ENCODE measurements at places on chromosomes 11 and 22.

DNA sequence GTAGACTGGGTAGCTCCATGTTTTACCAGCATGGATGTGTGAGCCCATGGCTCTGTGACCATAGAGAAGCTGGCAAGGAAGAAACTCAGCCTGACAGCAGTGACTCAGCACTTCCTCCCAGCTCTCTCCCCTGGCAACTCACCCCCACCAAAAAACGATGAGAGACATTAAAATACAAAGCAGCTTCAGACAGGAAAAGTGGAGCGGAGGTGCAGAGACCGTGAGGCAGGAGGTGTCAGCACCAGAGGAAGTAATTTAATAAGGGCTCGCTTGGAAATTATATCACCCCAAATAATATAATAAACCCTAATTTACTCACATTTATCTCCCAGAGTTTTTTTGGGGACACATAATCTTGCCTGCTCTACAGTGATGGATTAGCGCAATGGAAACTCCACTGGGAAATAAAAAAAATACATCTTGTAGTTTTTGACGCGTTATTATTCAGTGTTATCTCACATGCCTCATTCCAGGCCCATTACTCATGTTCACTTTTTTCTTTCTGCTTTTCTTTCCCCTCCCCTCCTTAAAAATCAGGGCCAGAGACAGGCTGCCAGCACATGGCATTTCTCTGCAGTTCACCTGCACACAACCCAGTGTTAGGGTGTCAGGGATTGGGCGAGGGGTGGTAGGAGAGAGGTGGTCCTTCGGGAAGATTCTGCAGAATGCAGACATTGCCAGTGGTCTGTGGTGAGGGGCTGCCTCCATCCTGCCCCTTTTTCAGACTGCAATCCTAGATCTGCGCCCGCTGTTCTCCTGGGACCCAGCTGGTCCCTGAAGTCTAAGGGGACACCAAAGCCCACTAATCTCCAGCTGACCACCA lies 170.8 kb downstream of the BUD13 start:
- no peaks in the 10 kb centered on the region for H3K27me3 ChIP-seq
- H3K4me3 ChIP-seq, result no peak overlapping the region
- no peaks in the 10 kb centered on the region for H3K4me1 ChIP-seq

GRCh38 chr11:121652971-121653370 lies 200.2 kb upstream of the SORL1-AS1 start:
- no peaks in the 10 kb centered on the region for H3K36me3 ChIP-seq
- H3K27me3 ChIP-seq, result no peaks in the 10 kb centered on the region
- no peak overlapping the region for H3K4me3 ChIP-seq
- no peak overlapping the region for H3K27ac ChIP-seq
- H3K4me1 ChIP-seq, result peaks cover 12% of the 10 kb centered on the region

DNA sequence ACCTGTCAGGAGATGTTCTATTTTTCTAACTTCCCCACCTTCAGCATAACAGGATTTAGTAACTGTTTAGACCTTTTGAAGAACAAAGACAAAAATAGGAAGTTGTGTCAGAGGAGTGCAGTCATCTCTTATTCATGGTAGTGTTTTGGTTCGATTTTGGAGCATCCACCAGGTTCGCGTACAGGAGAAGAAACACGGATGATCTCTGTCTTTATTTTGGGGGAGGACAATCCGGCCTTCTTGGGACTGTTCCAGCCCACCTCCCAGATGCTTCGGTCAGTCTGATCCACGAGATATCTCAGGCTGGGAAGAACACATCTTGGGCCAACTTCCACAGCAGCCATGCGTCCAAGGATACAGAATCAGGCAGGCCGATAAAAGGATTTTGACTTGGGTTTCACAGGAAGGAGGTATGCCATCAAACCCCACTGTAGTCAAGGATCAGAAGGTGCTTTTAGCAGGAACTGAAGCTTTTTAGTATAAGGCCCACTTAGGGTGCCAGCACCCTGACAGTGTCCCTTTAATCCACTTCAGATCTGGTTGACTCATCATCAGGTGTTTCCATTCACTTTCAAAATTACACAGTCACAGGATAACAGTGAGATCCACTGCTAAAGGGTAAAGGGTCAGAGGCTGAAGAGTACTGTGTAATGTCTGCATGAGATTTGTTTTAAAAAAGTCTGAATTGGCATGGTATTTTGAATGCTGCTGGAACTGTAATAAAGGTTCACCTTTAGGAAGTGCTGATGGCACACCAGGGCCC lies 16.5 kb downstream of the PATZ1 start:
- no peak overlapping the region for H3K27ac ChIP-seq
- DNase-seq, result no peak
- no peak overlapping the region for H3K4me3 ChIP-seq
- no peaks in the 10 kb centered on the region for H3K27me3 ChIP-seq

- peak overlapping the region; percentile 88 for H3K4me3 ChIP-seq
- peaks cover 28% of the 10 kb centered on the region for H3K4me1 ChIP-seq
- DNase-seq, result peak; percentile 79
- peaks cover 38% of the 10 kb centered on the region for H3K36me3 ChIP-seq
- peak overlapping the region; percentile 94 for H3K27ac ChIP-seq
These were observed 467 bp downstream of the EPS8L2 start for GRCh38 chr11:706439-706956.

DNA sequence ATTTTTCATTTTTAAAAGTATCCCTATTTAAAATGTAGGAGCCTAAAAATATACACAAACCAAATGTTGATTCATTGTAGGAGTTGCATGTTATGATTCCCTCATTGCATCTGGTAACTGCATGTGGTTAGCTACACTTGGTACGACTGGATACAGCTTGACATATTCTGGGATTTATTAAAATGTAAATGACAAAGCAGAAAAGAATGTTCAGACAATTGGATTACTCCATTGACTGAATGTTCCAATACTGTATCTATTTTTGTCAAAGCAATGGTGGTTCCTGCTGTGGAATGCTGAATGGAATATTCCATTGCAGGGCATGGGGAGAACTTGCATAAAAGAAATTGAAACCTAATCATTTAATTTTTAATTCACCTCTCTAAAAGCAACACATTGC lies 30.8 kb downstream of the BLID start:
- DNase-seq, result no peak
- H3K4me1 ChIP-seq, result peaks cover 21% of the 10 kb centered on the region

DNA sequence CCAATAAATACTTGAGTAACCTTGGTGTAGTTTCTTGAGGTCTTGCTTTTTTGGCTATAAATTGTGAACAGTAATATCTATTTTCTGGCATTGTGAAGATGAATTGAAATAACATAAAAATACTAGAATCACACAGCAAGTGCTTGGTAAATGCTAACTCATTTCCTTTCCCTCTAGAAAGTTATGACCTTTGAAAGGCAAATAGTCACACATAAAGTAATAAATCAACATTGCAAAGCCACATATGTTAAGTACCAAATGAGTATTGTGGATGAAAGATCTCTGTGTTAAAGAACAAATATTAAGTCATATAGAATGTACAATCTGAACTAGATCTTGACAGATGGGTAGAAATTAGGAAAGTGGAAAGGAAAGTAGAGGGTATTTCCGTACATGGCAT lies 559.6 kb upstream of the CCDC90B start:
- no peaks in the 10 kb centered on the region for H3K36me3 ChIP-seq
- no peak overlapping the region for H3K4me3 ChIP-seq
- no peaks in the 10 kb centered on the region for H3K27me3 ChIP-seq
- no peak for DNase-seq

DNA sequence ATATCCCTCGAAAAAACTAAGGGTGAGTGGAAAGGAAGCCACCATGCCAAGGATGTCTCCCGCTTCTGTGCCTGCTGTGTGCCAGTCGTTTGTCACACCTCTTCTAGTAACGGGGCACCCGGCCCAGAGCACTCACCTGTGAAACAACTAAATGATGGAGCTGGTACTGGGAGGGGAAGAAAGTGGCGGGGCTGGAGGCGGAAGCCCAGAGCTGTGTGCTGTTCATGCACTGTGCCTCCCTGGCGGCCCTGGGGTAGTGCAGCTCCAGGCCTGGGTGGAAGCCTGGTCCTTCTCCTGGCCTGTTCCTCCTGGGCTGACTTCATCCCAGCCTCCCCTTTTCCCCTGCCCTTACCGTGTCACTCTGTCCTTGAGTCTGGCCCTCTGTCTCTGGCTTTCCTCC lies 130.2 kb downstream of the CEP164 start:
- H3K27ac ChIP-seq, result no peak overlapping the region
- H3K4me3 ChIP-seq, result no peak overlapping the region
- H3K36me3 ChIP-seq, result no peaks in the 10 kb centered on the region
- no peaks in the 10 kb centered on the region for H3K27me3 ChIP-seq
- H3K4me1 ChIP-seq, result no peaks in the 10 kb centered on the region

DNA sequence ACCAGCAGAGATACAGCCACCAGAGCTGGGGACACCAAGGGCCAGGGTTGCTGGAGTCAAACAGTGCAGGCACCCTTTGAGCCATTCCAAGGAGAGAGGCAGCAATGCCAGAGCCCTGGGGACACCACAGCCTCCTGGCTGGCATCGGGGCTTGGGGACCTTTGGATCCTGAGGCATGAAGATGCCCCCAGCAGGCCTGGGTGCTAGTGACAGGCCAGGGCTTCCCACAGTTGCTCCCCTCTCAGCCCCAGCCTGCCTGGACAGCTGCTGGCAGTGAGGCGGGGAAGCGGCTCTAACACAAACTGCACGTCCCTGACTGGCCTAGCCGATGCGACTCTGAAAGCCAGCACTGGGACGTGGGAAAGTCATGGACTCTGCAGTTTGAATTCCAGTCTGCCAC lies 2.7 kb downstream of the CD5 start:
- H3K27ac ChIP-seq, result no peak overlapping the region
- no peaks in the 10 kb centered on the region for H3K4me1 ChIP-seq
- H3K27me3 ChIP-seq, result no peaks in the 10 kb centered on the region
- no peak for DNase-seq

- no peaks in the 10 kb centered on the region for H3K27me3 ChIP-seq
- no peak overlapping the region for H3K4me3 ChIP-seq
- DNase-seq, result no peak
- H3K36me3 ChIP-seq, result no peaks in the 10 kb centered on the region
- no peak overlapping the region for H3K27ac ChIP-seq
These were observed 21.3 kb upstream of the MTNR1B start for GRCh38 chr11:92948116-92948515.

- no peak overlapping the region for H3K27ac ChIP-seq
- no peaks in the 10 kb centered on the region for H3K4me1 ChIP-seq
- peaks cover 14% of the 10 kb centered on the region for H3K27me3 ChIP-seq
- no peak overlapping the region for H3K4me3 ChIP-seq
- no peak for DNase-seq
These were observed 11.2 kb downstream of the SPATA19 start for GRCh38 chr11:133833898-133834681.

GRCh38 chr11:46380340-46381047 lies 975 bp upstream of the MDK start:
- peak overlapping the region; percentile 34 for H3K27ac ChIP-seq
- peaks cover 10% of the 10 kb centered on the region for H3K36me3 ChIP-seq
- no peaks in the 10 kb centered on the region for H3K27me3 ChIP-seq

- no peak overlapping the region for H3K27ac ChIP-seq
- H3K4me3 ChIP-seq, result no peak overlapping the region
- DNase-seq, result no peak
These were observed 535.1 kb downstream of the TMEM135 start for GRCh38 chr11:87572881-87573280.

DNA sequence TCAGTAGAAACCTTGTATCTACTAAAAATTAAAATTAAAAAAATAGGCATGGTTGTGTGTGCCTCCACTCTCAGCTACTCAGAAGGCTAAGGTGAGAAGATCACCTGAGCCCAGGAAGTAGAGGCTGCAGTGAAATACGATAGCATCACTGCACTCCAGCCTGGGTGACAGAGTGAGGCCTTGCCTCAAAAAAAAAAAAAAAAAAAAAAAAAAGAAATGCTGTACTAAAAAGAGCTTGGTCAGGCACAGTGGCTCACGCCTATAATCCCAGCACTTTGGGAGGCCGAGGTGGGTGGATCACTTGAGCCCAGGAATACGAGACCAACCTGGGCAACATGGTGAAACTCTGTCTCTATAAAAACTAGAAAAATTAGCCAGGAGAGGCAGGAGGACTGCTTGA lies 36.5 kb downstream of the SBF2 start:
- no peak overlapping the region for H3K4me3 ChIP-seq
- no peaks in the 10 kb centered on the region for H3K36me3 ChIP-seq
- no peak for DNase-seq
- H3K27ac ChIP-seq, result no peak overlapping the region
- peaks cover 24% of the 10 kb centered on the region for H3K4me1 ChIP-seq

DNA sequence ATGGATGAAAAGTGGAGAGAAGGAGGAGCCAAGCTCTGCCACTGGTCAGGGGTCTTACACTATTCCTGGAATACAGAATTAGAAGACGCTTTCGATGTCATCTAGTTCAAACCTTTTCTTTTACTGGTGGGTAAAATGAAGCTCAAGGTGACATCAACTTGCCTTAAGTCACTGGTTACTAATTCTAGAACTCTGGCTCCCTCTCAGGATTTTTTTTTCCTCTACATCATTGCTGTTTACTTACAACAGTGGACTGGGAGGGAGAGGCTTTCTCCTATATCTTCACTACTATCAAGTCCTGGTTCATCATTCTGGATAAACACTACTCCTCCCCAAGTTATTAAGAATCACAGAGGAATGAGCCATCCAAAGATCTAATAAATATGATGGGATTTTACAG lies 82.9 kb downstream of the ETS1 start:
- peaks cover 89% of the 10 kb centered on the region for H3K4me1 ChIP-seq
- peaks cover 74% of the 10 kb centered on the region for H3K36me3 ChIP-seq
- H3K27me3 ChIP-seq, result no peaks in the 10 kb centered on the region
- no peak overlapping the region for H3K4me3 ChIP-seq
- DNase-seq, result no peak
- peak overlapping the region; percentile 93 for H3K27ac ChIP-seq

GRCh38 chr11:123323568-123323967 lies 106.5 kb upstream of the GRAMD1B start:
- H3K27ac ChIP-seq, result no peak overlapping the region
- peaks cover 12% of the 10 kb centered on the region for H3K27me3 ChIP-seq
- H3K4me3 ChIP-seq, result no peak overlapping the region
- no peaks in the 10 kb centered on the region for H3K36me3 ChIP-seq

DNA sequence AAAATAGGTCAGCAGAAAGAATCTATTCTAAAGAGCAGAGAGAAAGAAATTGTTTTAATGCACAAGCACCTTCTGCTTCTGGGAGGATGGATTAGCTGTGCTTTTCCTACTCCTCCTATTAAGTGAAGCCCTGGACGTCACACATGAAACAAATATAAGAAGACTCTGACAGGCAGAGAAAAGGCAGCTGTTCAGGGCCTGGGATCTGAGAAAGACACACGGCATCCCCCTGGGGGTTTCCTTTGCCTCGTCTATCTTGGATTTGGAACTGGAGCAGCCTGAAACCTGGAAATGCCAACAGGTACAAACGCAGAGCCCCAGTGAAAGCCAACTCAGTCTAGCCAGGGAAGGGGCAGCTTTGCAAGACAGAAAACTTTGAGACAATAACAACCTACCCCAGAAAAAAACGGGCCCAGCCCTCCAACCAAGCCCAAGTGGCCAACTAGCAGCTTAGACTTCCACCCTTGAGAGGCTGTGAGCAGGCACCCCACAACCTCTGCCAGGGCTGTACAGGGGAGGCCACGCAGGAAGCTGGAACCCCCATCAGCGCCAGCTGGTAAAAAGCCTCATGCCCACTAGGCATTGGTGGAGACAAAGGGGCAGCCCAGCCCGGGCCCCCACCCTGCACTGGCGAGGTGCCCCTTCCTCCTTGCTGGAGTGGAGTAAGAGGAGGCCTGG lies 7.3 kb downstream of the CERK start:
- H3K36me3 ChIP-seq, result no peaks in the 10 kb centered on the region
- DNase-seq, result no peak
- H3K4me1 ChIP-seq, result peaks cover 8% of the 10 kb centered on the region
- no peak overlapping the region for H3K4me3 ChIP-seq
